Muscle of leg (tissue), 16 donors: ENCODE measurements at places on chromosomes 11 and 22. TPM values are rescaled to one million over a fixed set of nuclear protein-coding genes. Genes with fewer than 3 reads are reported as not detected.

The PGA5 gene
- 0.27 TPM for total RNA-seq

The DDT gene
- total RNA-seq = 70.3 TPM

The AGBL2 gene
- 0.44 TPM for total RNA-seq

The OR51B5 gene
- total RNA-seq = 0.31 TPM

The UEVLD gene
- 14.8 TPM for total RNA-seq
